ENCODE measurements at places on chromosomes 1 and 21. TPM values are rescaled to one million over a fixed set of nuclear protein-coding genes. Genes with fewer than 3 reads are reported as not detected.

The HAO2 gene
- not detected for total RNA-seq

The PGLYRP3 gene
- total RNA-seq, result not detected

The LCE3D gene
- total RNA-seq, result not detected

The CHAF1B gene
- total RNA-seq, result 1.8 TPM

The EPHX1 gene
- 233 TPM for total RNA-seq

DNA sequence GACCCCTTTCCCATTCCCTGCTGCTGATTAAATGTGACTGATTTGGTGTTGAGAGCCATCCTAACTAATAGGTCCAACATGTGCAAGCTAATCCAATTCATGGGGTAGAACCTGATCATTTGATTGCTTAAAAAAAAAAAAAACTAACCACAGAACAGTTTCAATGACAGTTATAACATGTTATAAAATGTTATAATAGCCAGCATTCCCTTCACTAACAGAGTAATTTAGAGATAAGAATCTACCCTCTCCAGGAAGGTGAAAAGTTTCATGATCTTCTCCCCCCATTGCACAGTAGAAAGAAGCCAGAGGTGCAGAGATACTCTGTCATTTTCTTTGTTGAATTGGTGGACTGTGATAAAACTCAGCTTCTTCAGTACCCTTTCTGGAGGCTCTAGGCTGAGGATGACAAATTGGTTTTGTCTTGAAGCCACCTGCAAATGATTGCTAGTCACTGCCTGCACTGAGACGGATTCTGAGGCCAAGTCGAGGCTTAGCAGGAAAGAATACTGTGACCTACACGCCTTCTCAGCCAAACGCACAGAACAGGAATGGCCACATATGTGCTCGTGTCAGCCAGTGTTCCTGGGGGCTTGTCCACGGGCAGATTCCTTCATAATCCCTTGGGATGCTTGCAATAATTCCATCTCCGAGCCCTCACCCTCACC is 215.7 kb upstream of the IRF2BP2 start:
- no peak for DNase-seq

DNA sequence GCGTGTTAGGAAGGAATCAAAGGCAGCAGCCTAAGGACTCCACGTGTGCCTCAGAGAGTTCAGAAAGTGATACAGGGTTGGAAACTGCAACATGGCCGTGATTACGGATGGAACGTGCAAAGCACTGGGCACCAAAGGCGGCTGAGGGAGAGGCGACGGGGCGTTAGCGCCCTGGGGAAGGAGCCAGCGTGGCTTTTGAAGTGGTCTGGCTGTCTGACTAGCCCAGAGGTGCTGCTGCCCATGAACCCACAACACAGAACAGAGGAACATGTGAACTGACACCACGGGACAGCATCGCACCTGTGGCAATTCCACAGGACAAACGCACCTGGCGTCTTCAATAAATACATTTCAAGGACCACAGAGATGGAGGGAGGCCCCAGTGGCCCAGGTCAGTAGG is 18.0 kb upstream of the TMEM52 start:
- no peak for DNase-seq

DNA sequence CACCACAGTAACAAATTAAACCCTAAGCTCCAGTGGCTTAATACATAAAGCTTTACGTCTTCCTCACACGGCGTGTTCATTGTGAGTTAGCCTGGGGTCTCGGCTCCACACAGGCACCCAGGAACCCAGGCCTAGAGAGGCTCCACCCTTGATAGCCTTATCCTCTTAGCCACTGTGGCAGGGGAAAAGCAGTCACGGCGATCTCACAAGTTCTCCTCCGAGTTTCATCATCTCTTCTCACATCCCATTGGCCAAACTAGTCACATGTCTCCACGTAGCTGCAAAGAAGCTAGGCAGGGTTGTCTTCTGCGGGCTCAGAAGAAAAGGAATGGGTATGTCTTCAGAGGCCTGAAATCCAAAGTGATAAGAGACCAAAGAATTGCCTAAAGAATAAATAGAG is 122.3 kb upstream of the GRIK3 start:
- no peak for DNase-seq

- DNase-seq, result no peak
Observed at GRCh38 chr1:41696381-41696780, 211.9 kb upstream of the EDN2 start.

DNA sequence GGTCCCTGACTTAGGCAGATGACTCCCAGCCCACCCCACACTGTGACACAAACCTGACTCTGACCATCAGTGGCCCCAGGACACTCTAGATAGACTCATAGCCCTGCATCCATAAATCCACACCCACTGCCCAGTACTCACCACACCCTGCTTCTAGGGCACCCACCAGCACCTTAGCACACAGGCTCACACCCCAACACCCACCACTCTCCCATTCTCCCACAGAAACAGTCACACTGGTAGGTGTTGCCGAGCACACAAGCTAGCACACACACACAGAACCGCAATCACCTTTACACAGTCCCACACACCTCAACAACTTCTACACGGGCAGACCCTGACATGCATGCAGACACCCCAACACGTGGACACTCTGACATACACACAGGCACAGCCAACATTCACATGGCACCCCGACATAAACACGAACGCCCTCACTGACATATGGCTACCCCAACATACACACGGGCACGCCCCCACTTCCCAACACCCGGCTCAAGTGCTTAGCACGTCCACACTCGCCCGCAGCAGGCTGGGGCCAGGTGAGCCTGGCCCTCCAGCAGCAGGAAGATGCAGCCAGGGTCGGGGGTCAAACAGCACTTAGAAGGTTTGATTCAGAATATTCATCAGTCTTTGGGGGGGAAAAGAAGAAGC is 105.5 kb upstream of the TARDBP start:
- no peak for DNase-seq

Measured in lower lobe of right lung (tissue), 2 donors.